Fibroblast of gingiva (primary cell): ENCODE measurements at places on chromosomes 13 and 19.

DNA sequence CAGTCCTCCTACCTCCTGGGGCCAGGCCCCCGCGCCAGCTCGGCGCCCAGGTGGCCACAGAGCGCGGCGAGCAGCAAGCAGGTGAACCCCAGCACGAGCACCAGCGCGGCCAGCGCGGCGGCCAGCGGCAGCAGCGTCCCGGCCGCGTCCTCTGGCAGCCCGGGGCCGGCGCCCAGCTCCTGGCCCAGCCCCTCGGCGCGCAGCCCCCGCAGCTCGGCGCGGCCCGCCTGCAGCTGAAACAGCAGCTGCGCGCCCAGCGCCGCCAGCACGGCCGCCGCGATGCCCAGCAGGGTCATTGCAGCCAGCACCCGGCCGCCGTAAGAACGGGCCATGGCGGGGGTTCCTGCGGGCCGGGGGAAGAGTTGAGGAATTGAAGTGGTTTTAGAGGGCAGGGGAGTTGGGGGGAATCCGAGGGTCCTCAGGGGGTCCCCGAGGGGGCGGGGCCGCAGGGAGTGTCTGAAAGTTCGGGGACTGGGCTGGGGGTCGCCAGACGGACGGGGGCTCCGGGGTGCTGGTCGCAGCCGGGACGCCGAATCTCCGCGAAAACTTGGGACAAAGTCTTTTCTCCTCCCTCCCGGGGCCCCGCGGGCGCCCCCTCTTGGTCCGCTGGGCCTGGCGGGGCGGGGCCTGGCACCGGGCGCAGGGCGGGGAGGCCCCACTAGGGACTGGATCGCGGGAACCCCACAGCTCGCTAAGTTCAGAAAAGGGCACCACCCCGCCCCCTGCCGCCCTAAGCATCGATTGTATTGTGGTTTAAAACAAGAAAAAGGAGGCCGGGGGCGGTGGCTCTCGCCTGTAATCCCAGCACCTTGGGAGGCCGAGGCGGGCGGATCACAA is at the start of gene TMEM221:
TMEM221 (minus strand) TSS at position 538 of the 837 bp plus-strand sequence; CDS start at position 332, 206 bp downstream.
- no peak for DNase-seq

DNA sequence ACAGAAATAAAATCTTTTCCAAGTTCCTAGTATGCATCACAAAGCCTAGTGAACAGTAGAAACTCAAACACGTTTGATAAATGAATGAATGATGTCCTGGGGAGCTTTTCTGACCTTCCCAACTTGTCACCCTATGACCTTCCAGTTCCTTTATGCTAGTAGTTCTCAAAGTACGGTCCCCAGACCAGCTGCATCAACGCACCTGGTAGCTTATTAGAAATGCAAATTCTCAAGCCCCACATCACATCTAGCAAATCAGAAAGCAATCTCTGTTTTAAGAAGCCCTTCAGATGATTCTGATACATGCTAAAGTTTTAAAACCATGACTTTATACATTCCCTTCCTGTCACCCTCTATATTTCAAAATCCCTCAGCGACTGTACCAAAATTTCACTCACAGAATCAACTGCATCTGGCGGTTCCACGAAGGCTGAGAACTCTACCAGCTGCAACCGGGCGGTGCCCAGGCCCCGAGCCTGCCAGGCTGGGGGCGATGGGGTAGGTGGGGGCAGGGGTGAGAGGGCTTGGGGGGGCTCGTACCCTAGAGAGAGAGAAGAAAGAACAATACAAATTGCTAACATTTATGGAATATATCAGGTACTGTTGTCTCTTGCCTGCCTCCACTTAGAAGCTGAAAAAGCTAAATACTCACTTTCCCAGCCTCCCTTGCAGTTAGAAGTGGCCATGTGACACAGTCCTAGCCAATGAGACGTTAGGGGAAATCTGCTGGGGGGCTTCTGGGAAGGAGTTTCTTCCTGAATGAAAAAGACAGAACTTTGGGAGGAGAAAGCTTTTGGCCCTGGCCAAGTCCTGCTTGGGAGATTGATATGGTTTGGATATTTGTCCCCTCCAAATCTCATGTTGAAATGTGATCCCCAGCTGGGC is 13.3 kb downstream of the CD37 start:
- no peak for DNase-seq

DNA sequence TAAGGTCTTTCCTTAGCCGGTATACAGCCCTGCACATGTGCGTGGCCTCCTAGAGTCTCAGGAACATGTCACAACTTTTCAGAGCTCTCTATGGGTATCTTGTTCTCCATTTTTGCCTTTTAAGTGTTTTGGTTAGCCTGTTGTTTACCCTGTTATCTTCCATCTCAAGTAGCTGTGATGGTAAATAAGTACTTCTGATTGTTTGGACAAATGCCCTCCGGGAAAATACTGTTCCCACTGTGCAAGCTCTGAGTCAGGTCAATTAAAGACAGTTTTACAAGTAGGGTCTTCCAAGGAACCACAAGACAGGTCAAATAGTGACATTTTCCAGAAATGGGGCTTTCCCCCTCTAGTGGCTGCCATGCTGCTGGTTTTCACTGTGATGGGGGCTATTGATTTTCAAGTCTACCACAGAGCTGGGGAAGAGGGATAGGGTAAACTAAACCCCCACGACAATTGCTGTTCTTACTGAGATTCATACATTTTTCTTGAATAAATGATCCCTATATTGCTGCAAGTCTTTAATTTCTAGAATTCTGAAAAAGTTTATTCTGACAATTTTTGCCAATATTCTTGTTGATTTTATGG is 109.5 kb downstream of the TM9SF2 start:
- no peak for DNase-seq

GRCh38 chr13:63636316-63636993 is 2220.8 kb upstream of the PCDH20 start:
- DNase-seq = no peak
